NCI-H226 (cell line): ENCODE measurements at places on chromosomes 11 and 22.
A peak's percentile ranks its signal among the peaks of the same experiment; 100 is the strongest.

GRCh38 chr11:790721-791564, 1.1 kb upstream of the CEND1 start:
- peak; percentile 55 for DNase-seq

GRCh38 chr22:20834206-20834605, 24.4 kb downstream of the PI4KA start:
- DNase-seq: no peak

DNA sequence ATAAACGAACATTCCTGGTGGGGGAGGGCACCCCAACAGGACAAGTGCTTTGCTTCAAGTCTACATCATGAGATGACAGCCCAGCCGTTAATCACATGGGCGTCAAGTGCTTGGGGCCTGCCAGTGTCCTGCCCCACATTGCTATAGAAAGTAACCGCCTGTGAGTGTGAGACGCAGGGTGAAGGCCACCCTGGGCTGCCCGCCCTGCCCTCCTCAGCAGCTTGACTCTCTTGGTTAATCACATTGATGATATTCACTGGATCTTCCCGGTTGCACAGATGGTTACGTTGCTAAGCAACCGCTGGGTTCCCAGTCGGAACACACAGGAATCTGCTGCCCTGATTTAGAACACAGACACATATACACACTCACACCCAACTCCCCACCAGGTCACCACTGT, 79.3 kb downstream of the CTTN start:
- no peak for DNase-seq

- DNase-seq: no peak
These were observed 62.5 kb downstream of the TIMP3 start for GRCh38 chr22:32864041-32864440.
